ENCODE measurements at places on chromosomes 12 and 14.

- DNase-seq, result no peak
Measured at GRCh38 chr12:5913387-5913786, 31.7 kb downstream of the ANO2 start.

- DNase-seq, result no peak
Measured at GRCh38 chr14:105192866-105193731, 12.0 kb upstream of the NUDT14 start.

- no peak for DNase-seq
Measured at GRCh38 chr12:114681116-114681871, 2.7 kb downstream of the TBX3 start.

DNA sequence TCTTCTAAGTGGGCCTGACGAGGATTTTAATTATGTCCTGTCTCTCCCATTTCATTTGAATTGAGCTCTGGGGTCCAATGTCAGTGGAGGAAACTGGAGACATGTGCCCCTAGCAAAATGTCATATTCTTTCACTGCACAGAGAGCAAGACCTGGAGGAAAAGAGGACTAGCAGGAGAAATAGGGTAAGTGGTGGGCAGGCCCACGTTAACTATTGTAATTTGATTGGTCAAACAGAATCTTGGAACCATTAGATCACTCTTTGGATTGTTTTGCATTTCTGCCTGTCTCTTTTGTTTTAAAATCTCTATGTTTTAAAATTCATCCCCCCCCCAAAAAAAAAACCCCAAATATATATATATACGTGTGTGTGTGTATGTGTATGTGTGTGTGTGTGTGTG lies 113.9 kb upstream of the PELI2 start:
- no peak for DNase-seq

- no peak for DNase-seq
Measured at GRCh38 chr12:132155771-132156572, 11.7 kb downstream of the NOC4L start.

DNA sequence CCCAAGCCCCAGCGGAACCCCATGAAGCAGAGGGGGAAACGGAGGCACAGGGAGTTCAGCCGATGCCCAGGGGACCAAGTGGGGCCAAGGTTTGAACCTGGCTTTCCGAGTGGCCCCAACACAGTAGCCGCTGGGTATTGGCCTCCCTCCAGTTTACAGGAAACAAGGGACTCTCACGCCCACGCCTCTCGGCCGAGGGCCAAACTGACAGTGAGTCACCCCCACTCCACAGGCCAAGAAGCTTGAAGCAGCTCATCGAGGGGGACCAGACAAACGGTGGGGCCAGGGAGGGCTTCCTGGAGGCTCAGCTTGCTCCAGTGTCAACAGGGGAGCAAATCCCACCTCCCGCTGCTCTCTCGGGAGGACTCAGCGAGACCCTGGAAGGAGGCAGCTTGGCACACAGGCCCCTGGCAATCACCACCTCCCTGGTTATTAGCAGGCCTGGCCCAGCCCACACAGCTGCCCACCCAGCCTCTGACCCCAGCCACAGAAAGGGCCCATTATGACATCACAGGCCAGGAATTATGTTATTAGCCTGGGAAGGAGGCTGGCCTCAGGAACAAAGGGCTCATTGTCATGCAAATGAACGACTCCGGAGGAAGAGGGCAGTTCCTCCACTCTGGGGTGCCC lies 54.6 kb downstream of the NCOR2 start:
- peak; percentile 93 for DNase-seq

GRCh38 chr14:100677152-100677551 lies 49.5 kb upstream of the DLK1 start:
- no peak for DNase-seq

DNA sequence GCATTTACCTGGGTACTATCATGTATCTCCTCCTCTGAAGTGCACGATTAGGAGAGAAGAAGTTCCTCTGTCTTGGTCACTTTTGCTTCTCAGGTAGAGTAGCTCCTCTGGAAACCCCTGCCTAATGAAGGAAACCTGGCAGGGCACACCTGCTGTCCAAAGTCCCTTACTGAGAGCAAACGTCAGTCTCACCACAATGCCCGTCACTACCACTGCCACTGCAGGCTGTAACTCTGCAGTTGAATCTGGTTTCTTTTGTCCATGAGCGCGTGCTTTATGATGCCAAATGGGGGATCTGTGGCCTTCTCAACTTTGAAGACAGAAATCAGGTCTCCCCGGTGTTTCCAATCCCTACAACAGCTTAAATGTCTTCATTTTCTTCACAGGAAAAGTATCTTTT lies 1068.6 kb downstream of the BCL11B start:
- DNase-seq, result no peak

GRCh38 chr12:62438098-62438692 lies 28.4 kb upstream of the MON2 start:
- DNase-seq, result peak; percentile 71

GRCh38 chr12:46965137-46965536 lies 114.3 kb upstream of the PCED1B start:
- no peak for DNase-seq

DNA sequence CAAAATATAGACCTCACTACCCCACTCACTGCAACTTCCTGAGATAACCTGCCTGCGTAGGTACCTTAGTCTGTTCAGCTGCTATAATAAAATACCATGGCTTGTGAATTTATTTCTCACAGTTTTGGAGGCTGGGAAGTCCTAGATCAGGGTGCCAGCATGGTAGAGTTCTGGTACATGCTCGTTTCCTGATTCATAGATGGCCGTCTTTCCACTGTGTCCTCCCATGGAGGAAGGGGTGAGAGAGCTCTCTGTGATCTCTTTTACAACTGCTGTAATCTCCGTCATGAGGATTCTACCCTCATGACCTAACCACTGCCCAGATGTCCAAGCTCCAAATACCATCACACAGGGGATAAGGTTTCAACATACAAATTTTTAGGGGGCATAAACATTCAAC lies 49.7 kb downstream of the KCNA1 start:
- DNase-seq, result no peak

- peak; percentile 46 for DNase-seq
Measured at GRCh38 chr12:95674163-95674562, 116.4 kb downstream of the NTN4 start.

GRCh38 chr12:27913999-27914614 lies 58.4 kb downstream of the PTHLH start:
- DNase-seq, result no peak

DNA sequence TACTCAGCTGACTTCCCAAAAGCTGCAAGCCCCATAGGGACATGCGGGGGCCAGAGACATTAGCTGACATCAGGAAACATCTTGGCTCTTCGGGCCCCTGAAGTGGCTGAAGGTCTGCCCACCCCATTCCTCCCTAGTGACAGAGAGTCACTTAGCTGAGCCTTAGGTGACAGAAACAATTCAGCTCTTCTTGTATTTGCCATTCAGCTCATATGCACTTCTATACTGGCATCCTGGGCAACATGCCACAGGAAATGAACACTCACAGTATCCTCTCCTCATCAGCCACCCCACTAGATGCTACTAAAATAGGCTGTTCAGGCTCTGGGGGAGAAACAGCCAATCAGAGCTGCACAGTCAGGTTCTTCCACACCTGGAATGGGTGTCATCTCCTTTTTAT lies 3.4 kb downstream of the DCTN2 start:
- DNase-seq, result no peak

GRCh38 chr12:115320967-115321366 lies 637.0 kb upstream of the TBX3 start:
- no peak for DNase-seq

- no peak for DNase-seq
Measured at GRCh38 chr12:75444429-75445136, 36.0 kb upstream of the GLIPR1 start.

DNA sequence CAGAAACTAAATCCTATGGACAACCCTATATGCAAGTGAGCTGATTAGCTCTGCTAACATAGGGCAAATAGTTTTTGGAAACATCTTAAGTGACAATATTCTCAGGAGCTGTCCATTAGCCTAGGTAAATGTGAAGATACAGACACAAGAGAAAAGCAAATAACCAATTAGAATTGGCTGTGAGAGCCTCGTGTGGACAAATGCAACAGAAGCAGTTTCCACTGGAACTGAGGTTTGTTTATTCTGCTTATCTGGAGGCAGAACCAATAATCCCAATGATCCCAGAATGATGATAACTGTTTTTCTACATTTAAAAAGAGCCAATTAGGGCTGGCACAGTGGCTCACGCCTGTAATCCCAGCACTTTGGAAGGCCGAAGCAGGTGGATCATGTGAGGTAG lies 43.2 kb upstream of the YAF2 start:
- no peak for DNase-seq

DNA sequence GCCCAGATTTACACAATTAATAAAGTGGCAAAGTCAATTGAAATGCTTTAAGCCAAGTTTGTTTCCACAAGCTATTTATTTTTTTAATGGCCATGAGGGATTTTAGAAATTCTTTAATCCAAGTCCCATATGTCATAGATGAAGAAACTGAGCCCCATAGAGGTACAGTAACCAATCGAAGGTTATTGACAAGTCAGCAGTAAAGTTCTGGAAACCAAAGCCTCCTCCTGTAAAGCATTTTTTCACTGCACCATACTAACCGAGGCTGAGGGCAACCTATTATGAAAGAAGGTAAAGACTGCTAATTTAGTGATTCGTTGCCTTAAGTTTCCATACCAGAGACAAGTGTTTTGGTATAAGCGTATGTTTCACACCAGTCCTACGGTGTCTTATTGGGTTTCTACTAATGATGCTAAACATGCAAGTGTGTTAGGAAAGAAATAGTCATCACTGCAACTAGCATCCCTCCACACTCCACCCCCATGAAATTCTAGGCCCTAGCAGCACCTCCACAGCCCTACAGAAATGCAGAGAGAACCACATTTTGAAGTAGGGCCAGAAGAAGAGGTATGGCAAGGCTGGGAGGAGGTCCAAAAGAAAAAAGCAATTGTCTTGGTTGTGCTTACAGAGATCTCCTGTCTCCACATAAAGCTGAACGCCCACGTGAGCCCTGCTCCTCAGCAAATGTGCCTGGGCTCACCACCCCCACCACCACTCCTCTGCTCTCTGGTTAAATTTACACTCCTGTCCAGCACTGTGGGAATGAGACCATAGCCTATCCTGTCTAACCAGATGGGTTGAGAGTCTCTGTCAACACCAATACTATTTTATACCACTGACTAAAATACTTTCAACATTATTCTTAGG lies 271.1 kb upstream of the G2E3 start:
- no peak for DNase-seq

- no peak for DNase-seq
Measured at GRCh38 chr14:67502867-67503266, 14.3 kb upstream of the TMEM229B start.

DNA sequence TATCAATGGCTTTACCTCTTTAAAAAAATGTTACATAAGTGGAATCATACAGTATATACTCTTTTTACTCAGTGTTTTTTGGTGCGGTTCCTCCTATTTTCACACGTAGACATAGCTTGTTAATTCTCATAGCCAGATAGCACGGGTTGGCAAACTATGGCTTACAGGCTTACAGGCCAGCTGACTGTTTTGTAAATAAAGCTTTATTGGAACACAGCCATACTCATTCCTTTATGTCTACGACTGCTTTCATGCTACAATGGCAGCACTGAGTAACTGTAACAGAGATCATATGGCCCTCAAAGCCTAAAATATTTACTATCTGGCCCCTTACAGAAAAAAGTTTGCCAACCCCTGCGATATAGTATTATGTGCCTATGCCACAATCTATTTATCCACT lies 5.8 kb upstream of the DAAM1 start:
- DNase-seq, result no peak

DNA sequence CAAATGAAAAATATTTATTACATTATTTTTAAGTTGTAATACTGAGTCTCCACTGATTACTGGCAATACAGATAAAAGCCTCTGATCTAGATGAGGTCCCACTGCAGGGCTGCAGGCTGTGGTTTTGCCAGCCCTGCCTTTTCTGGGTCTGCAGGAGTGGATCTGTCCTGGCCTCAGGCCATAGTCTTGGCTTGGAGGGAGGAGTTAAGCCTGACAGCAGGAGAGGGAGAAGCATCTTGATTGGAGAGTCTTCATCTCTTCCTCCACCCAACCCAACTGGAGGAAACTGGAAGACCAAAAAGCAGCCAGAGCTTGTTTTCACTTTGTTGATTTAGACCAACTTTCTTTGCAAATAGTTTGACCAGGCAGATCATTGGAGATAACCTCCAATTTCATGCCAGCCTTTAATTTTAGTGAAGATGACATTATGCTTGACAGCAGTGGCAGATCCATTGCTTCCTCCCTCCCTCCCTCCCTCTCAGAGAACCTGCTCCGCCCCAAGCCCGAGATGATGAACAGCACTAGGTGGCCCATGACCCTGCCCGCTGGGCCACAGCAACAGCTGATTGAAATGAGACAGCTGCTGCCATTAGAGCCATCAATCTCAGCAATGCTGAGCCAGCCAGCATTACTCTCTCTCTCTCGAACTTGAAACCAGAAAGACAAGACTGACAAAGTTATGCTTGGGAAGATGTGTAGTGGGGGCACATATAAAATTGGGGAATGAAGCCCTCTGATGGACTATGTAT lies 222.4 kb downstream of the GLT1D1 start:
- no peak for DNase-seq

GRCh38 chr12:55733021-55733555 lies 4.3 kb upstream of the CD63 start:
- DNase-seq, result no peak

GRCh38 chr14:104596451-104596918 lies 8.1 kb downstream of the TMEM179 start:
- no peak for DNase-seq

GRCh38 chr12:19273482-19274330 lies 144.2 kb downstream of the PLEKHA5 start:
- peak; percentile 94 for DNase-seq

DNA sequence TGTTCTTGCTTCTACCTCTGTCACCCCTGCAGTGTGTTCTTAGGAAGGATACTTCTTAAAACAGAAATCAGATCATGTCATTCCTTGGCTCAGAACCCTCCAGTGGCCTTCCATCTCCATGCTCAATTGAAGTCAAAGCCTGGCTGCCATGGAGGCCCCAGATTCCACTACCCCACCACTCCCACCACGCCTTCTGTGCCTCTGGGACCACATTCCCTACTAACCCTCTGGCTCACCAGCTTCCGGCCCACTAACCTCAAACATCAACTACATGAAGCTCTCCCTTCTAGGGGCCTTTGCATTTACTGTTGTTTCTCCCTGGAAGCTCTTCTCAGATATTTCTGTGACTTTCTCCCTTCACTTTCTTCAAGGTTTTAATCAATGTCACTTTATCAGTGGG lies 76.1 kb upstream of the REP15 start:
- DNase-seq, result no peak

GRCh38 chr14:76926521-76927251 lies 100.5 kb downstream of the LRRC74A start:
- DNase-seq, result no peak

DNA sequence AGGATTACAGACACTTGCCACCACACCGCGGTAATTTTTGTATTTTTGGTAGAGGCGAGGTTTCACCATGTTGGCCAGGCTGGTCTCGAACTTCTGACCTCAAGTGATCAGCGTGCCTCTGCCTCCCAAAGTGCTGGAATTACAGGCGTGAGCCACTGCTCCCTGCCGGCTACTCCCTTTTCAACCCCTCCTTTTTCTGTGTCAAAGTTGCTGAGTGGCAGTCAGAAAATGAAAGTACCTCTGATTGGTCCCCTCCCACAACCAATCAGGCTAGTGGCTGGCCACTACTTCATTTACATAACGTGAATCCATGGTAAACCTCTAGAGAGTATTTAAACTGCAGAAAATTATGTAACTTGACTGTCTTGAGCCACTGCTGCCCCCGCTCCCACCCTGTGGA lies 5.9 kb downstream of the RESF1 start:
- DNase-seq, result no peak

GRCh38 chr14:104799244-104800014 lies 1.5 kb upstream of the ZBTB42 start:
- no peak for DNase-seq
